ENCODE measurements at places on chromosomes 5 and 9.

DNA sequence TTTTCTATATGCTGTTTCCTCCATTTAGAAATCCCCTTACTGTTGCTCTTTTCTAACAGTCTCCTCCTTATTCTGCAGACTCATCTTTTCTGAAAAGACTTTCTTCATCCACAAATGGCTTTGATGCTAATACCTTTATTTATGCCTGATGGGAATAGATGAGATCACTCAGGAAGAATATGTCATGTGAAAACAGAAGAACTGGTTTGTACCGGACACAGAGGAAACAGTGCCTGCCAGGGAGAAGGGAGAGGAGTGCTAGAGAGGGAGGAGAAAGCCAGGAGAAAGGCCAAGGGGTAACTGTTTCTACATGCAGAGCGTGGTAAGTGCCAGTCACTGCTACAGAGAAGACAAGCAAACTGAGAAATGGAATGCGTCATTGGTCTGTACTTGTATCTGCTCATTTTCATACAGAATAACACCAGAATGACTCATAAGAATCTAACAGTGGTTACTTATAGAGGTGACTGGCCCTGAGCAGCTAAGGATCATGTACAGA is 45.9 kb upstream of the PJA2 start:
- DNase-seq, result no peak

DNA sequence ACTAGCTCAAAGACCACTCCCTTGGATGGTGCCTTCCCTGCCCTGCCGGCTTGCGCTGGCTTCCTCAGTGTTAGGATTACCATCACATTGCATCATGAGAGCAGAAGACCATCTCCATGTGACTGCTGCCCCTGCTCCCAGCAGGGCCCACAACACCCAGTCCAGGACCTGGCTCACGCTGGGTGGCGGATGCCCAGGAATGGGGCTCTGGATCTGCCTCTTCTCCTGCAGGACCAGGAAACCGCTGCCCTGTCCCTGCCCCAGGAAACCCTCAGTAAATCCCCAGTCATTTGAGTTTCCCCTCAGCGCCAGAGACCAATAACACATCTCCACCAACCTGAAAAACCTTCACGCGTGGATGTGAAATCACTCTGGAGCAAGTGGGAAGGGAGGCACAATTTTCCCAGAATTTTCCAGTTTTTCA is 3.3 kb upstream of the RNF44 start:
- DNase-seq, result no peak

DNA sequence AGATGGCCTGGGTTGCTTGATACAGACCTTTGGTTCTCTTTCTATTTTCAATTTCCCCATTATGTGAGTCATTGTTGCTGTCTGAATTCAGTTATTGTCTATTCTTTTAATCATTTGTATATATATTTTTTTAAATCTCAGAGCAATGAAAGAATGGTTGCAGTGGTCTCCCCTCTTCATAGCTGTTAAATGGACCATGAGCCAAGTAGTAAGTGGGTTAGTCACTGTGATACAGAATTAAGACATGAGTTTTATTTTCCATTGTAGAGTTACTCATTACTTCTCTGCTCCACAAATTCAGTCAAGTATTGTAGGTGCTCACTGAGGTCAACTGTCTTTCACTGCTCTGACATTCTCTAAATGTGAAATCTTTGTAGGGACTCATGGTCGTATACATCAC is 174.6 kb upstream of the GRAMD2B start:
- DNase-seq, result no peak

- peak; percentile 91 for DNase-seq
These were observed 1.2 kb downstream of the LMNB1 start for GRCh38 chr5:126777975-126778674.

DNA sequence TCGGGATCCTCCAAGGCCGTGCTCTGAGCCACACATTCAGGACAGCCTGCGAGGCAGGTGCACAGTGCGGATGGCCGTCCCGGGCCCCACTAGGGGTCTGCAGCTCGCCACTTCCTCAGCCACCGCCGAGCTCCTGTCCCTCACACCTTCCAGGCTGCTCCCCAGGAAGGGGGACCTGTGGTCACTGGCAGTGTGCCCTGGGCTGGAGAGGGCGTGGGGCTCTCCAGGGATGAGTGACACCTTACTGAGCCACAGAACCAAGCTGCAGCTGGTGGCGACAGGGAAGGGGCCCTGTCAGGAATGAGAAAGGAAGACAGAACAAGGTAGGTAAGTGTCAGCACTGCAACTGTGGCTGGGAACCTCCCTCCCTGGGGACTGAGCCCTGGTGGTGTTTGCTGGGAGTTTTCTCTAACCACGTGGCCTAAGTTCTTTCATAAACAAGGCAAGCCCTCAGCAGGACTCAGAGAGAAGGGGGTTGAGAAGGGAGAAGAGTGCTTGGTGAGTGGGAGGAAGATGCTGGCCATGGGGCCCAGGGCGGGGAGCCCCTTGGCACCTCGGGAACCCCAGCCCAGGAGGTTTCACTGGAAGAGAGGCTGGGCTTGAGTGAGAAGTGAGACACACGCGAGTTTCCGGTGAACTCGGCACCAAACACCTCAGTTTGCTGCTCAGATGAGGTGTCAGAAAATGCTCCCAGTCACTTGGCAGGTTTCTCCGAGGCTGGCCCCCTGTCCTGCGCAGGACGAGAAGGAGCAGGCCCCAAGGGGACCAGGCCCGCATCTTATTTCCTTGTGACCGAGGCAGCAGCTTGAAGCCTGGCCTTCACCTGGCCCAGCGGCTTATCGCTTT is 5.2 kb downstream of the IL13 start:
- peak; percentile 40 for DNase-seq

- no peak for DNase-seq
These were observed 229.7 kb downstream of the EPB41L4A start for GRCh38 chr5:112189391-112189790.

DNA sequence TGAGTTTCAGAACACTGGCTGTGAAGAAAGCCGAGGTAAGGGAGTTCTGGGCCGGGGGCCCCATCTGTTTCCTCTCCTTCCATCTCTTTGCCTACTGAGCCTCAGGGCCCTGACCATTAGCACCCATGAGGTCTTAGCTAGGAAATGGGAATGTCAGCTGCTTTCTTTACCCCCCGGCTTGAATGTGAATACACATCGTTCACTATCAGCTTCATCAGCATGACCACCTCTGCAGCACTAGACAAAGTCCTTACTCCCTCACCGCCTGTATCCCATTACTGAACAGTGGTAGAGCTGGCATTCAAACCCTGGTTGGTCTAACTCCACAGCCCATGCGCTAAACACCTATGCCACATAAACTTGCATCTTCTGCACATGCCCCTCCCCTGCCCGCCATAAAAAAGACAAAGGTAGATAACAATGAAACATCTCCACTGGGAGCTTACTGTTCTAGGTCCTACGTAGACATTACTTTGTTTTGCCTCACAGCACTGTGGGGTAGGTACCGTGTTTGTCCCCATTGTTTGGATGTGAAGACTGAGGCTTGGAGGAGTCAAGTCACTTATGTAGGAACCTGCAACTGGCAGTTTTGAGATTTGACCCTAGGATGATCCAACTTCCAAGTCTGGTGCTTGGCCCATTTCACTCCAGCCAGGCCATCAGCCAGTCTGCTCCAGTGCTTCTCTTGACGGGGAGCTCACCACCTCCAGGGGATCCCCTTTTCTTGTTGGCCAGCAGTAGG is 93.3 kb downstream of the AMBP start:
- no peak for DNase-seq

GRCh38 chr5:88672644-88673252 is 210.2 kb downstream of the MEF2C start:
- no peak for DNase-seq

DNA sequence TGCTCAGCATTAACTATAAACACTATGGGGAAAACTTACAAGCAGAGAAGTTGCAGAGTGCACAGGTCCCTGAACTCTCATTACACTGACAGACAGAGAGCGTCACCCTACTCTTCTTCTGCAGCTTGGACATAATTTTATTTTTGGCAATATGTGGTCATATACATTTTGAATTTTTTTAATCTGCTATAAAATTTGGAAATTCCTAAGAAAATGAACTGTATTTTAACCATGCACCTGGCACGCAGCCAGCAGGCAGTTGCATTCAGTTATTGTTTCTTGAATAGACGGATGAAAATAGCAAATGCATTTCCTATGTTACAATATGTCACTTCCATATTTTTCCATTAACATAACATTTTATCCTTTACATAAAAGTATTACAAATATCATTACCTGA is 100.2 kb downstream of the SLC25A46 start:
- DNase-seq, result no peak

DNA sequence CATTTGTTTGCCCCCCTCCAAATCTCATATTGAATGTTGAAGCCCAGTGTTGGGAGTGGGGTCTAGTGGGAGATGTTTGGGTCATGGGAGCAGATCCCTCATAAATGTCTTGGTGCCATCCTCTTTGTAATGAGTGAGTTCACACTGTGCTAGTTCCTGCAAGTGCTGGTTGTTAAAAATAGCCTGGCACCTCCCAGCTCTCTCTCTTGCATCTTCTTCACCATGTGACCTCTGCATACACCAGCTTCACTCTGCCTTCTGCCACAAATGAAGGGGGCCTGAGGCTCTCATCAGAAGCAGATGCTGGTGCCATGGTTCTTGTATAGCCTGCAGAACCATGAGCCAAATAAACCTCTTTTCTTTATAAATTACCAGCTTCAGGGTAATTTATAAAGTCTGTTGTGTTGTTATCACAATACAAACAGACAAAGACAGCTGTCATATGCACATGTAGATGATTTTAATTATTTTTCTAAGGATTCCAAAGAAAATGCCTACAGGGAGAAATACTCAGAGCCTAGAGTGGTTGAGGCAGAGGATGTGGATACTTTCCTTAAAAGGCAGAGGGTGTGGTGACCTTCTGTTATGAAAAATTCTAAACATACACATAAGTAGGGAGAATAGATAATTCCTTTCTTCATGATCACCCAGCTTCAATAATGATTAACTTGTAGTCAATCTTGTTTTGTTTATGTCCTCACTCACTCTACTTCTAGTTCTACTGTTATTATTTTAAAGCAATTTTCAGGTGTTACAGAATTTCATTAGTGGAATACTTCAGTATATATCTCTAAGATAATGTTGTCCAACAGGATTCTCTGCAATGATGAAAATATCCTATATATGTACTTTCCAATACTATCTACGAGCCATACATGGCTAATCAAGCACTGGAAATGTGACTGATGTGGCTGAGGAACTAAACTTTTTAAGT is 75.1 kb upstream of the RANBP6 start:
- DNase-seq, result no peak

- no peak for DNase-seq
These were observed 10.2 kb upstream of the CEP72 start for GRCh38 chr5:601771-602465.

GRCh38 chr9:116271991-116272390 is 118.4 kb downstream of the PAPPA start:
- no peak for DNase-seq

DNA sequence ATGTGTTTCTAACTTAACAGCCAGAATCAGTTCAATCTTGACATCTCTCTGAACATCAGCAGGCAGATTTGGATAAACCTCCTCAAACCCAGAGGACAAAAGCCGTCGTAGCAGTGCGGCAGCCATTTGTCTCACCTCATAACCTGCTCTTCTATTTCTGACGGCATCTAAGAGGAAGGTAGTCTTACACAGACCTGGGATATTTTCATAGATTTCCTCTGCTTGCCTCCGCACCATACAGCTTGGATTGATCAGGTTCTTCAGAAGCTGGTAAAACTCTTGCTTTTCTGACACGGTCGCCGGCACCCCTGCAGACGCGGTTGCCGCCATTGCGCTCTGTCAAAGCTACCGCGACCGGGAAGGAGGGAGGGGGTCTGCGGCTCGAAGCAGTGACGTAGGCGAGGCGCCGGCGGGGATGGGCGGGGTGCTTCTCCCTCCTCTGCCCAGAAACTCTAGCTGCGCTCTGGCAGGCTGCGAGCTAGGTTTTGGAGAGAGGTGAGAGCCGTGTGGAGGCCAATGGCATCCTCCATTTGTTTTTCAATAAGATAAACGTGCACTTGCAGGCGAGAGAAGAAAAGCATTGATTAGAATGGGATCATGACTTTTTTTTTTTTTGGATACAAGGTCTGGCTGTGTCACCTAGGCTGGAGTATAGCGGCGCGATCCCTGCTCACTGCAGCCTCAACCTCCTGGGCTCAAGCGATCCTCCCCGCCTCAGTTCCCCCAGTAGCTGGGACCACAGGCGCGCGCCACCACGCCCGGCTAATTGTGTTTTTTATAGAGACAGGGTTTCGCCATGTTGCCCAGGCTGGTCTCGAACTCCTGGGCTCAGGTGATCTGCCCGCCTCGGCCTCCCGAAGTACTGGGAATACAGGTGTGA is at the start of gene RANBP6:
Gene RANBP6, minus strand, starts transcription at position 347 of the 880 bp plus-strand sequence. Its CDS starts 17 bp downstream, at position 330.
- peak; percentile 84 for DNase-seq

GRCh38 chr5:170497311-170498038 is 6.3 kb upstream of the KCNIP1 start:
- no peak for DNase-seq

DNA sequence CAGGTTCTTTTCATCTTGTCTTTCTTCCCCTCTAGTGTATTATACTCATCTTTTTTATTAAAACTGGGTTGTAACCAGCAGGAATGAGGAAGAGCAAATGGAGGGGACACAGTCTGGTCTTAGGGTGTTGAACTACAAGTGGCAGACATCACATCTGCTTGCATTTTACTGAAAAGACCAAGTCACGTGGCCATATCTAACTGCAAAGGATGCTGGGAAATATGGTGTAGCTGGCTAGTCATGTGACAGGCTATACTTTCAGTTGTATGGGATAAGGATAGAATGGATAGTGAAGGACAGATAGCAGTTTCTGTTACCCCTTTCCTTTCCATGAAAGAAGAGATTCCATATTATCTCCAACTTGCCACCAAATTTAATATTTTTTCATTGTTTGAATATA is 13.0 kb upstream of the FGD3 start:
- DNase-seq, result no peak

- no peak for DNase-seq
These were observed 62.3 kb downstream of the CXXC5 start for GRCh38 chr5:139710319-139711066.

DNA sequence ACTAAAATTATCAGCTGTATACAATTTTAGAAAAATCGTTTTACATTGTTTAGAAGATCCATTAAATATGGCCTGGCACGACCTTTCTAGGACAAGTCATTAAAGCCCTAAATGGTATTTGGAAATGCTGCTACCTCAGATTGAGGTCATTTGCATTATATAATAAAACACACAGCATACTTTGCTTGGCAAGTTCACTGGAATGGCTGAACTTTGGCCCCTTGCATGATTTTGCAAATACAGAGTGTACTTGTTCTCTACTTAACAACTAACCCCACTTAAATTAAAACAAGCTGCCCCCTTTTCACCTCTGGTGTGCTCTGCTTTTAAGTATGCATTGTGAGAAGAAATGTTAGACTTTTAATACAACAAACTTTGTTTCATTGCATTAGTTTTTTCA is 860.1 kb downstream of the PTPRD start:
- DNase-seq, result no peak
